ENCODE measurements at places on chromosomes 11 and 22.

DNA sequence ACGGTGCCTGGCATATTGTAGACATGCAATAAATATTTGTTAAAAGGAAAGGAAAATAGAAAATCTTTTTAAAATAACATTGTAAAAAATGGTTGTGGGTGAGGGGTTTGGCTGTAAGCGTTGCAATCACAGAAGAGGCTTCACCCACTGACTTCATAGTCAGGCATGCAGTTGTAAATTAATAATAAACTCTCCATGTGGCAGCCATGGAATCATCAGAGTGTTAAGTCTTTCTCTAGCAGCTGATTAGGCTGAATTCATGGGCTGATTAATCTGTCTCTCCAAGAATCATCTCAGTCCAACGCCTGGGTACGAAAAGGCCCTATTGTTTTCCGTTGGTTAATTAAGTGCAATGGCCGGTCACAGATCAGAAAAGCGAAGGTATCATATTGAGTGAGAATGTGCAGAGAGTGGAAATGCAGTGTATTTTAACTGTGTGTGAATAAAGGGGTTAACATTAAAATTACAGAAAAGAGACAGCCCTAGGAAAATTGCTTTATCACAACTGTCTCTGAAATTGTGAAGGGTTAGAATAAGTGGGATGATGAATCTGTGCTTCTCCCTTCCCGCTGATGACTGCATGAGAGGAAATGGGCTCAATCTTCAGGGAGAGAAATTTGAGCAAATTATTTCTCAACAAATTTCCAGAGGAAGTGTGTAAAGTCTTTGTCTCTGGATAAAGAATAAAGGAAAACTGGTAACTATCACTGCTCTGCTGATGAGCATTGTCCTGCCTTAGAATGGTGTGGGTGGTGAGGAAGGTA, 269.0 kb downstream of the FAM76B start:
- H3K27me3 ChIP-seq = no peaks in the 10 kb centered on the region
- H3K27ac ChIP-seq = no peak overlapping the region
- H3K4me1 ChIP-seq = no peaks in the 10 kb centered on the region
- H3K4me3 ChIP-seq = no peak overlapping the region

- DNase-seq = no peak
- no peaks in the 10 kb centered on the region for H3K36me3 ChIP-seq
- H3K4me3 ChIP-seq = no peak overlapping the region
- H3K27ac ChIP-seq = no peak overlapping the region
- H3K4me1 ChIP-seq = no peaks in the 10 kb centered on the region
Measured at GRCh38 chr22:27397036-27397953, 404.3 kb downstream of the MN1 start.

GRCh38 chr11:80362563-80363340, 921.9 kb upstream of the TENM4 start:
- no peaks in the 10 kb centered on the region for H3K4me1 ChIP-seq
- no peak overlapping the region for H3K4me3 ChIP-seq
- DNase-seq = no peak
- no peaks in the 10 kb centered on the region for H3K36me3 ChIP-seq
- H3K27me3 ChIP-seq = no peaks in the 10 kb centered on the region

GRCh38 chr11:116543911-116544475, 228.8 kb downstream of the BUD13 start:
- no peaks in the 10 kb centered on the region for H3K4me1 ChIP-seq
- no peak overlapping the region for H3K27ac ChIP-seq

DNA sequence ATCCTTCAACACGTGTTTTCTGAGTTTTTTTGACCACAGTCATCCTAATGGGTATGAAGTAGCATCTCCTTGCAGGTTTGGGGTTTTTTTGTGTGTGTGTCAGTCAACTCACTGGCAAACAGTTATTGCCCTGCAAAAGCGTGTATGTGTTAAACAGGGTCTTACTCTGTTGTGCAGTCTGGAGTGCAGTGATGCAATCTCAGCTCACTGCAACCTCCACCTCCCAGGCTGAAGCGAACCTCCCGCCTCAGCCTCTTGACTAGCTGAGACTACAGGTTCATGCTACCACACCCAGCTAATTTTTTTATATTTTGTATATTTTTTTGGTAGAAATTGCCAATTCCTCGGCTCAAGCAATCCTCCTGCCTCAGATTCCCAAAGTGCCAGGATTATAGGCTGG, 15.4 kb downstream of the CELSR1 start:
- H3K4me3 ChIP-seq = no peak overlapping the region
- no peaks in the 10 kb centered on the region for H3K36me3 ChIP-seq
- no peaks in the 10 kb centered on the region for H3K4me1 ChIP-seq
- no peak overlapping the region for H3K27ac ChIP-seq
- no peaks in the 10 kb centered on the region for H3K27me3 ChIP-seq

- DNase-seq = no peak
- no peak overlapping the region for H3K27ac ChIP-seq
- no peaks in the 10 kb centered on the region for H3K4me1 ChIP-seq
Measured at GRCh38 chr22:47612311-47612910, 850.0 kb downstream of the TBC1D22A start.

- H3K27ac ChIP-seq = no peak overlapping the region
- H3K27me3 ChIP-seq = no peaks in the 10 kb centered on the region
- peaks cover 5% of the 10 kb centered on the region for H3K4me1 ChIP-seq
- peak; percentile 78 for DNase-seq
- H3K36me3 ChIP-seq = no peaks in the 10 kb centered on the region
- no peak overlapping the region for H3K4me3 ChIP-seq
Measured at GRCh38 chr22:23591201-23591791, 11.2 kb upstream of the IGLL1 start.

DNA sequence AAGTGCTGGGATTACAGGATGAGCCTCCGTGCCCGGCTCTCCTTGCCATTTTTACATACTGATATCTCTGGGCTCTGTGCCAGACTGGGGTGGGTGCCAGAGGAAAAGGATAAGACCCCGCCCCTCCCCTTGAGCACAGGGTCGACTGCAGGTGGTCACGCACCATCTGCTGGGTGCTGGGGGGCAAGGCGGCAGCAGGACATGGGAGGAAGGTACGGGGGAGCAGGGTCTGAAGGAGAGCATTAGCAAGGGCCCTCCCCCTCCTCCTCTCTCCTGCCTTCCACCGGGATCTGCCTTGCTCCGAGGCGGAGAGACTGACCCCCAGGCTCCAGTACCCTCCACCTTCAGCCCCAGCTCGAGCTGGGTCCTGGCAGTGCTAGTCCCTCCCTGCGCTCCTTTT, 9.7 kb upstream of the PGA3 start:
- no peaks in the 10 kb centered on the region for H3K4me1 ChIP-seq
- no peak for DNase-seq
- H3K4me3 ChIP-seq = no peak overlapping the region
- H3K36me3 ChIP-seq = no peaks in the 10 kb centered on the region

GRCh38 chr11:109939166-109939810, 153.9 kb upstream of the ZC3H12C start:
- no peaks in the 10 kb centered on the region for H3K27me3 ChIP-seq
- H3K36me3 ChIP-seq = no peaks in the 10 kb centered on the region
- H3K27ac ChIP-seq = no peak overlapping the region

- H3K27me3 ChIP-seq = no peaks in the 10 kb centered on the region
- H3K36me3 ChIP-seq = no peaks in the 10 kb centered on the region
- no peak overlapping the region for H3K4me3 ChIP-seq
- DNase-seq = no peak
- peaks cover 6% of the 10 kb centered on the region for H3K4me1 ChIP-seq
Measured at GRCh38 chr11:1829039-1829820, 5.6 kb upstream of the SYT8 start.

- peak; percentile 6 for DNase-seq
- no peaks in the 10 kb centered on the region for H3K27me3 ChIP-seq
- peaks cover 23% of the 10 kb centered on the region for H3K36me3 ChIP-seq
- H3K4me3 ChIP-seq = no peak overlapping the region
- H3K4me1 ChIP-seq = no peaks in the 10 kb centered on the region
- no peak overlapping the region for H3K27ac ChIP-seq
Measured at GRCh38 chr11:17328871-17329494, 22.6 kb upstream of the NCR3LG1 start.

GRCh38 chr22:17949642-17950473, 74.5 kb downstream of the MICAL3 start:
- no peak overlapping the region for H3K27ac ChIP-seq
- H3K4me3 ChIP-seq = no peak overlapping the region
- H3K4me1 ChIP-seq = no peaks in the 10 kb centered on the region
- DNase-seq = no peak
- no peaks in the 10 kb centered on the region for H3K36me3 ChIP-seq

GRCh38 chr22:33726294-33726734, 194.0 kb downstream of the LARGE1 start:
- no peaks in the 10 kb centered on the region for H3K4me1 ChIP-seq
- H3K4me3 ChIP-seq = no peak overlapping the region
- H3K36me3 ChIP-seq = no peaks in the 10 kb centered on the region
- H3K27me3 ChIP-seq = no peaks in the 10 kb centered on the region

DNA sequence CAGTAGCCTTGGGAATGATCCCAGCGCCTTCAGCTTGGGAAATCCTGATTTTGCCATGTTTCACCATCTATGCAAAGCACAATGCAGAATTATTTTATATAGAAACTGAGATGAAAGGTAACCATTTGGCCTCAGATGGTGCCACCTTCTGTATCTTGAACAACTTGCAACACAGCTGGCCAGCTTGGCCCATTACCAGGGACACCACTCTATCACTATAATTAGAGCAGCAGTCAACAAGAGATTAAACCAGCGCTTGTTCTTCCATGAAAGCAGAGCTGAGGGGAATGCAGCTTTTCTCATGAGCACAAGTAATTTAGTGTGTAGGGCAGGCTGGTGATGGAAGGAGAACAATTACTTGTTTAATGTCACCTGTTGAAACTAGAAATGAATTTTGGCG, 6.7 kb upstream of the ZDHHC13 start:
- no peak overlapping the region for H3K27ac ChIP-seq
- H3K4me1 ChIP-seq = peaks cover 6% of the 10 kb centered on the region
- no peaks in the 10 kb centered on the region for H3K27me3 ChIP-seq

- DNase-seq = no peak
- H3K27ac ChIP-seq = no peak overlapping the region
- H3K4me1 ChIP-seq = no peaks in the 10 kb centered on the region
- no peaks in the 10 kb centered on the region for H3K36me3 ChIP-seq
- no peak overlapping the region for H3K4me3 ChIP-seq
- H3K27me3 ChIP-seq = no peaks in the 10 kb centered on the region
Measured at GRCh38 chr11:119476666-119477331, 53.8 kb upstream of the THY1 start.

DNA sequence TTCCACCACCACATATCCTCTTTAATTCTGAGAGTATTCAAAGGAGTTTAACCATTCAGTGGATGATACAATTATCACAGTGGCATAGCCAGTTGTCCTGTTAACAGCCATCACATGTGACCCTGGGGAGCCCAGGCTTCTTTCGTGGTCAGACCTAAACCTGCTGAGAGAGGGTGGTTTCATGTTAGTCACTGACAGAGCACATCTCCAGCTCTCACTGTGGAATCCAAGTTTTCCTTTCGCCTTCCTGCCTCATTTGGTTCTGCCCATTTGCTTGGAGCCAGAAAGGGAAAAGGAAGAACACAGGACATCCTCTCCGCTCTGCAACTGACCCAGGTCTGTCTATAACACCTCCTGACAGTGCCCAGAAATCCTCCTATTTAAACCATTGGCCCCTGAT, 60.4 kb downstream of the MCHR1 start:
- no peak overlapping the region for H3K27ac ChIP-seq
- DNase-seq = no peak
- no peak overlapping the region for H3K4me3 ChIP-seq
- no peaks in the 10 kb centered on the region for H3K27me3 ChIP-seq

- H3K4me3 ChIP-seq = no peak overlapping the region
- H3K36me3 ChIP-seq = no peaks in the 10 kb centered on the region
- H3K4me1 ChIP-seq = no peaks in the 10 kb centered on the region
- no peaks in the 10 kb centered on the region for H3K27me3 ChIP-seq
- DNase-seq = no peak
Measured at GRCh38 chr22:28907311-28908008, 24.1 kb downstream of the ZNRF3 start.

GRCh38 chr11:19713196-19714021, 772 bp downstream of the NAV2 start:
- H3K4me1 ChIP-seq = peaks cover 29% of the 10 kb centered on the region
- peak overlapping the region; percentile 58 for H3K4me3 ChIP-seq
- no peaks in the 10 kb centered on the region for H3K36me3 ChIP-seq
- no peak overlapping the region for H3K27ac ChIP-seq
- H3K27me3 ChIP-seq = peaks cover 14% of the 10 kb centered on the region

DNA sequence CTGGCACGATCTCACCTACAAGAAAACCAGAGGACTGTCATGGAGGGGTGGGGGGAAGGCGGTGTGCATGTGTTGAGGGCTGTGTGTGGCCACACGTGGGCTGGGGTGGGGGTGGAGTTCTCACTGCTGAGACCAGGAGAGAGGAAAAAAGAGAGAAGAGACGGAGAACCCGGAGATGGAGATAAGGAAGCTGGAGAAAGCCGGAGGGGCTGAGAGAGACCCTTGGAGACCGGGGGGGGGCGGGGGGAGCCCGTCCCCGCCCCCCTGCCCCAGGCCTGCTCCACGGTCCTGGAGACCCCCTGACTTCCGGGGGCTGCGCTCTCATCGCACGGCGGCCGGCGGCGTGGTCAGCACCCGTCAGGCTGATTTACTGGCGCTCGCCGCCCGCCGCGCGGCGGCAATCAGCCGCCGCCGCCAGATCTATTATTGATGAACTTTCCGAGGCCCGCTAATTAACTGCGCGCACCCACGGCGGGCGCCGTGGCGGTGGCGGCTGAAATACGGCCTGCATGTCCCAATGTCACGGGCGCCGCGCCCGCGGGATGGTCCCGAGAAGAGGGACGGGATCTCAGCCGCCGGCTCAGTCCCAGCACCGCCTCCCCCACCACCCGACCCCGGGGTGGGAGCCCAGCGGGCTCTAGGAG, 187.4 kb downstream of the MN1 start:
- H3K4me1 ChIP-seq = peaks cover 62% of the 10 kb centered on the region
- no peak overlapping the region for H3K27ac ChIP-seq
- DNase-seq = no peak

- peak; percentile 58 for DNase-seq
- peaks cover 49% of the 10 kb centered on the region for H3K4me1 ChIP-seq
- peaks cover 4% of the 10 kb centered on the region for H3K36me3 ChIP-seq
- no peaks in the 10 kb centered on the region for H3K27me3 ChIP-seq
- peak overlapping the region; percentile 52 for H3K27ac ChIP-seq
- no peak overlapping the region for H3K4me3 ChIP-seq
Measured at GRCh38 chr11:1310772-1311468, 1.5 kb upstream of the TOLLIP start.

DNA sequence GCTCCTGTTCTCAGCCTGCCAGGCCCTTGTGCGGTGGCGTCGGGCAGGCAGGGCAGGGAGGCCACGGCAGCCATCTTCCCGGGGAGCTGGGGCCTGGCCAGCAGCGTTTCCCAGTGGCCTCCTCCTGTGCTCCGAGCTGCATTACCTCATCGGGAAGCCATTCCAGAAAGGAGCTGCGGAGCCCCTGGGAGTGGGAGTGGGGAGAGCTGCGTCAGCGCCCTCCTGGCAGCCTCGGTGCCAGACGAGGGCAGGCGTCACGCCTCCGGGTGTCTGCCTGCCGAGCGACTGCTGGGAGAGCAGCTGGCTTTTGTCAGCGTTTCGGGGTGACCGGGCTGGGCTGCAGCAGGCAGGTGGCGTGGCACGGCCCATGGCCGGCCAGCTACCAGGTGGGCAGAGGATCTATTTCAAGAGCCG, 30.9 kb upstream of the WNT7B start:
- H3K36me3 ChIP-seq = no peaks in the 10 kb centered on the region
- H3K27me3 ChIP-seq = no peaks in the 10 kb centered on the region
- peaks cover 40% of the 10 kb centered on the region for H3K4me1 ChIP-seq
- no peak overlapping the region for H3K27ac ChIP-seq
- no peak overlapping the region for H3K4me3 ChIP-seq
- no peak for DNase-seq

- H3K4me1 ChIP-seq = no peaks in the 10 kb centered on the region
- H3K36me3 ChIP-seq = no peaks in the 10 kb centered on the region
- DNase-seq = no peak
- H3K27ac ChIP-seq = no peak overlapping the region
- H3K4me3 ChIP-seq = no peak overlapping the region
- H3K27me3 ChIP-seq = no peaks in the 10 kb centered on the region
Measured at GRCh38 chr11:78935398-78936068, 360.9 kb upstream of the NARS2 start.

Measured in common myeloid progenitor, CD34-positive (primary cell).